ENCODE measurements at places on chromosomes 13 and 19.

DNA sequence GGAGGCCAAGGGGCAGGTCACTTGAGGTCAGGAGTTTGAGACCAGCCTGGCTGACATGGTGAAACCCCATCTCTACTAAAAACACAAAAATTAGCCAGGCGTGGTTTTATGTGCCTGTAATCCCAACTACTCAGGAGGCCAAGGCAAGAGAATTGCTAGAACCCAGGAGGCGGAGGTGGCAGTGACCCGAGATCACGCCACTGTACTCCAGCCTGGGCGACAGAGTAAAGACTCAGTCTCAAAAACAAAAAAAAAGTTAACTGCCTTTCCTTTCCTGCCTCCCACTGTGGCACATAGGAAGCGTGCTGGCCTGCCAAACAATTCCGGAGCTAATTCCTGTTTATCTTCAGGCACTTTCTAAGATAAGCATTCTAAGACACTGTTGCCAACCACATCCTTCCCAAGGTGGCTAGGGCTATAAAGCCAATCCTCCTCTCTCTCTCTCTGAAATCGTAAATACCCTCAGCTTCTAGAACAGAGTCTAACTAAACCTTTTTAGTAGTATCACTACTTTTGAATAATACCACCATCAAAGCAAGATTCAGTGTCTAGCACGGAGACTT, 21.6 kb downstream of the SLC25A30 start:
- no peak overlapping the region for H3K27ac ChIP-seq
- peaks cover 24% of the 10 kb centered on the region for H3K36me3 ChIP-seq
- H3K27me3 ChIP-seq, result no peaks in the 10 kb centered on the region
- peaks cover 6% of the 10 kb centered on the region for H3K4me1 ChIP-seq
- H3K4me3 ChIP-seq, result no peak overlapping the region
- DNase-seq, result no peak

DNA sequence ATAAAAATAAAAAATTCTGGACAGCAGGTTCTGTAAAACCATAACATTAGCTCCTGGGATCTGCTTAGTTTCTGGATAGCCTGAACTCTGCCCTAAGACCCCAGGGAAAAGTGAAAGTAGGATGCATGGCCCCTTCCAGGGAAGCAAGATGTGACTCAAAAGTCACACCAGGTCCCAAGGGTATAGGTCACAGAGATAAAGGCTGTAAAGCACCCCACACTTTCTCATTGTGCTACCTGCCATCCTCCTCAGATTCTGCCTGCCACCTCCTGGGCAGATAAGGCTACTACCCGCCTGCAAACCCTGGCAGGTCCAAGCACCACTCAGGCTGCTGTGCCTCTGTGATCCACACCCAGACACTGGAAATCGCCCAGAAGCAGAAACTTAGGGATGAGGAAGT, 20.6 kb downstream of the FFAR2 start:
- H3K4me1 ChIP-seq, result peaks cover 10% of the 10 kb centered on the region
- peak; percentile 70 for DNase-seq
- no peak overlapping the region for H3K4me3 ChIP-seq
- H3K27ac ChIP-seq, result no peak overlapping the region
- no peaks in the 10 kb centered on the region for H3K36me3 ChIP-seq

- no peak for DNase-seq
- peak overlapping the region; percentile 60 for H3K27ac ChIP-seq
- no peaks in the 10 kb centered on the region for H3K27me3 ChIP-seq
- H3K4me1 ChIP-seq, result peaks cover 33% of the 10 kb centered on the region
Measured at GRCh38 chr19:10620786-10621185, 4.6 kb upstream of the SLC44A2 start.

- peaks cover 7% of the 10 kb centered on the region for H3K4me1 ChIP-seq
- DNase-seq, result no peak
- H3K27ac ChIP-seq, result peak overlapping the region; percentile 91
- H3K4me3 ChIP-seq, result peak overlapping the region; percentile 73
- no peaks in the 10 kb centered on the region for H3K36me3 ChIP-seq
Measured at GRCh38 chr13:66659701-66660467, 570.3 kb downstream of the PCDH9 start.

DNA sequence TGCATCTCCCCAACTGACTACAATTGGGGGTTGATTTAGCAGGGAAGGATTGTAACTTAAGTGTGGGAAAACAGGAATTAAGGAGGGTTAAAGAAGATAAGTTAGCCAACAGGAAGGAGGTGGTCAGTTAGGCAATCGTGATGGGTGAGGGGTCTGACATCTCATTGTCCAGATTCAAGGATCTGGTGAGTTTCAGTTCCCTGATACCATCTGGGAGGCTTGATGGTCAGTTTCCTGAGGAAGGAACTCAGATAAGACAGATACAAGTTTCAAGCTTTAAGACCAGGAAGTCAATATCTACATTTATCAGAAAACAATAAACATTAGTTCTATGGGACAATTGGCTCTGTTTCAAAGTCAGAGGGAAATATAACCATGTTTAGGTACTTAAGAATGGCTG, 601.8 kb downstream of the SLITRK6 start:
- no peaks in the 10 kb centered on the region for H3K36me3 ChIP-seq
- no peak overlapping the region for H3K4me3 ChIP-seq
- DNase-seq, result no peak
